ENCODE measurements at places on chromosomes 12 and 14. TPM values are rescaled to one million over a fixed set of nuclear protein-coding genes. Genes with fewer than 3 reads are reported as not detected.

- DNase-seq: no peak
Observed at GRCh38 chr12:77167801-77168200, 102.4 kb upstream of the E2F7 start.

DNA sequence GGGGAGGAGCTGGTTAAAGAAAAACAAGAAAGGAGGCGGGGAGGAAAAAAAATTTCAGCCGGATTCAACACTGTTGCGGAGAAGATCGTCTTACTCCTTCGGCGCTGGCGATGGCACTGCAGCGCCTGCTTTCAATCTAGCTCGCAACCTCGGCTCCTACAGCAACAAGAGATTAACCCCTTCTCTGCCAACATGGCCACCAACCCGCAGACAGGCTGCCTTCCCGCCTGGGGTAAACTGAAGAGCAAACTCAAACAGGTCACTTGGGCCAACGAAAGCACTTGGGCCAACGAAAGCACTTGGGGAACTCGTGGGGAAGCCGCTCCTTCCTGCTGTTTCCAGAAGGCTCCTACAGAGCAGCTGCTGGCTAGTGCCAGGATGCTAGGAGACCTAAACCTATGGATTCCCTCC, 73.7 kb downstream of the CIT start:
- DNase-seq: no peak

The PRR4 gene
- total RNA-seq: 1.2 TPM

- no peak for DNase-seq
Observed at GRCh38 chr12:126210026-126210425, 1144.8 kb downstream of the AACS start.

The TAC3 gene
- not detected for total RNA-seq

GRCh38 chr12:120696626-120697025, 9.7 kb downstream of the MLEC start:
- DNase-seq: no peak

The KRT79 gene
- total RNA-seq: not detected

DNA sequence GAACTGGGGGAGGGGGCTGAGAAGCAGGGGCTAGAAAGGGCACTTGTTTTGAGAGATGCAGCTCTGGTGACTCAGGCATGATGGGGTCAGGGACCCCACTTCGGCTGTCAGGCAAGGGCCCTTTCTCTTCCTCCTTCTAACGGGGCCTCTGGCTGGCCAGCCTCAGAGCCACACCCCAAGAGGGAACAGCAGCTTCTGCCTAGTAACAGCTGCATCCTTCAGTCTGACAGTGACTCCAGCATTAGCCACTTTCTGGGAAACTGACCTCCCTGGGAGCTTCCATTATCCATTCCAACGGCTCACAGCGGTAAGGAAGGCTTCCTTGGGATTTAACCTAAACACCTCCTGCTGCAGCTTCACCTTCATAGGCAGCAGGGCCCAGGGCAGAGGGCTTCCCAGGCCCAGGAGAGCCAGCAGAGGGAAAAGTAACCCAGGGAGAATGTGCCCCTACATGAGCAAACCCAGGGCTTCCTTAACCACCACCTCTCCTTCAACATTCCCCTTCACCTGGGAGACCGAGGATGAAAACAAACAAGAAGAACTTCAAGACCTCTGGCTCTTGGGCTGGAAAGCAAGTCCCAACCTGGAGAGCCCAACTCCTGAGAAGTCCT, 2.7 kb downstream of the NCKAP5L start:
- peak; percentile 70 for DNase-seq

The KCNK10 gene
- total RNA-seq: 0.11 TPM

GRCh38 chr14:95085321-95085720, 72.0 kb downstream of the DICER1 start:
- no peak for DNase-seq

GRCh38 chr14:23079716-23080115, 15.2 kb downstream of the ACIN1 start:
- DNase-seq: no peak

DNA sequence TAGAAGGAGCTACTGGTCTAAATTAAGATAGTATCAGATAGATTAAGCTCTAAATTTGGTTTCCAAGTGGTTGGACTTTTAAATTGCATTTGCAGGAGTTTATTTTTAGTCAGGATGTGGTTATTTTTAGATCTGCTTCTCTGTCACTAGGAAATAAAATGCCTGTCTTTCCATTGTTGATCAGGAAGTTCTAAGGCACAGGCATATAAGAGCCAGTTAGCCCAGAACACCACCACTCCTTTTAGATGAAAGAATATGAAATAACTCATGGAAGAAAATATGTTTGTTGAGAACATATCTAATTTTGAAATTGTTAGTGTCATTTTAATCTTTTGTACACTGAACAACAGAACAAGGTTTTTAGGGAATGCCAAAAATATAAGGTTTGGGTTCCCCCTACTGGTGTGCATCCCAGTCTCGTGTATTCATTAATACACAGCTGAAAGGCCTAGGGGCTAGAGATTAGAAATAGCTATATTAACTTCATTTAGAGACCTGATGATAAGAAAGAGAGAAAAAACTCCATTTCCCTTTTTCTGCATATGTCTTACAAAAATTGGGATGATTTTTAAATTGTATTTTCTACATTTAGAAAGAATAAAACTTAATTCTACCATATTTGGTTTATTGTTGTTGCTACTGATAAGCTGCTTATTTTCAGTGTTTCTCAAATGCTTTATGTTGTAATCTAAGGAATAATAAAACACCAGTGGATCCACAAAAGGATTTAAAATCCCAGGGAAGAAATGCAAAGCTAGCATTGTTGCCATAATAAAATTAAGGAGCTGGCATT, 67.2 kb downstream of the RIC8B start:
- no peak for DNase-seq

The CCDC196 gene
- not detected for total RNA-seq

DNA sequence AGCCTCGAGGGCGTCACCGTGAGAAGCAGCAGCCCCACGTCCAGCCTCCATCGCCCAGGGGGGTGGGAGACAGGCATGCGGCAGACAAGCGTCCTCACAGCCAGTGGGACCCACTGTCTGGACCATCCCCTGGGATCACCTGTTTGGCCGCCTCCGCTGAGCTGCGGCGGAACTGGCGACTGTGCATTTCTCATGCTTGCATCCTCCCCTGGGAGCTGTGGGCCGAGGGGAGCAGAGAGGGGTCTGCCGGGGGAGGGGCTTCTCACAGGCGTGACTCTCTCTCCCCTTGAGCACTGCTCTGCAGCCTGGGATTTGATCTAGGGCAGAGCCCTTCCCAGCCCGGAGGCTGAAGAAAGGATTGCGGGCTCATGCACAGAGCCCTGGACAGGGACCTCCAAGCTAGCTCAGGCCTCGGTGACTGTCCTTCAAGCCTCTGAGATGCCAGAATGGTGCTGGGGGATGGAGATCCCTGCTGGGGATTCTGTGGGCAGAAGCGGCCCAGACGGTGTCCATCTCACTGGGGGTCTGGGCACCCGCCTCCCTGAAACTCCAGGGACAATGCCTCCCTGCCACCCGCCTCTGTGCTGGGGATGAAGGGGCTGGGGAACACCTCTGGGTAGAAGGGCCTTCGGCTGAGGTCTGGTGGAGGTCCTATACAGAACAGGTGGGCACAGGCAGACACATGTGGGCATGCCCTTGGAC, 61.1 kb downstream of the PRIMA1 start:
- DNase-seq: no peak

- no peak for DNase-seq
Observed at GRCh38 chr12:68611094-68611805, 551 bp downstream of the RAP1B start.

DNA sequence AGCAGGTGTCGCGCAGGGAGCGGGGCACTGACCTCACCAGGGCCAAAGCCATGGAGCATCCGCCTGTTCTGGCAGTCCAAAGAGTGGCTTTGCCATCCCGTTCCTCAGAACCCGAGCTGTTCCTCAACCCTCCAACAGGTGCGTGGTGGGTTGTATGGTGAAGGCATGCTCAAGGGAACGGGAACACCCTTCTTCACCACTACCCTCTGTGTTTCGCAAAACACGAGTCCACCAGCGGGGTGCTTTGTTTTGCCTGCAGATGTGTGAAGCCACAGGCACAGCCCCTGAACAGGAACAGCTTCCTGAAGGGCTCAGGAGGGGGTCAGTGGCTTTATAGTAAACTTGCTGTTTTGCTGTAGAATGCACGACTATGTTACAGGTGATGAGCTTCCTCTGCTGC, 52.7 kb downstream of the SMOC1 start:
- DNase-seq: no peak

DNA sequence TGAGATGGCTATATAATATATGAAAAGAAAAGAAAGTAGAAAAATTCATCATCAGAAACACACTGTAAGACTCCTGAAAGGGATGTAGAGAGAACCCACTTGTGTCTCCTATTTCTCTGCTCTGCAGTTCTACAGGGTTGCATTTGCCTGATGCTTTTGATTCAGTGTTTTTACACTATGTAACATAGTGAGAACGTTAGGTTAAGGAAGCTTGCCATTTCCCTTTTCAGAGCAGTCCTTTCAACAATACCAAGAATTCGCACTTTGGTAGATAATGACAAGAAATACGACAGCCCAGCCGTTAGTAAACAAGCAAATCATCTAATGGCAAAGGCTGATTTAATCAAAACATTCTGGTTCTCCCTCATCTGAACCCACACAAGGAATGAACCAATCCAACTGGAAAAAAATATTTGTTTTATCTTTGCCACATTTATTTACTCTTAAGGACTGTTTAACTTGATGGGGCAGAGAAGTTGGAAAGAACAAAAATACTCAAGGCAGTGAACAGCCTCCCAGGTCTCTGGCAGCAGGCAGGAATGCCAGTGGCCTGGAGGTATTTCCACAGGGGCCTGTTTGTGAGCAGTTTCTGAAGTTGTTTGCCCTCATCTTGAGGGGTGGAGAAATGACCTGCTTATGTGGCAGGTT, 30.8 kb upstream of the SOCS2 start:
- DNase-seq: no peak

- no peak for DNase-seq
Observed at GRCh38 chr14:94047581-94047980, 21.4 kb downstream of the OTUB2 start.

The TMTC3 gene
- 37.7 TPM for total RNA-seq

DNA sequence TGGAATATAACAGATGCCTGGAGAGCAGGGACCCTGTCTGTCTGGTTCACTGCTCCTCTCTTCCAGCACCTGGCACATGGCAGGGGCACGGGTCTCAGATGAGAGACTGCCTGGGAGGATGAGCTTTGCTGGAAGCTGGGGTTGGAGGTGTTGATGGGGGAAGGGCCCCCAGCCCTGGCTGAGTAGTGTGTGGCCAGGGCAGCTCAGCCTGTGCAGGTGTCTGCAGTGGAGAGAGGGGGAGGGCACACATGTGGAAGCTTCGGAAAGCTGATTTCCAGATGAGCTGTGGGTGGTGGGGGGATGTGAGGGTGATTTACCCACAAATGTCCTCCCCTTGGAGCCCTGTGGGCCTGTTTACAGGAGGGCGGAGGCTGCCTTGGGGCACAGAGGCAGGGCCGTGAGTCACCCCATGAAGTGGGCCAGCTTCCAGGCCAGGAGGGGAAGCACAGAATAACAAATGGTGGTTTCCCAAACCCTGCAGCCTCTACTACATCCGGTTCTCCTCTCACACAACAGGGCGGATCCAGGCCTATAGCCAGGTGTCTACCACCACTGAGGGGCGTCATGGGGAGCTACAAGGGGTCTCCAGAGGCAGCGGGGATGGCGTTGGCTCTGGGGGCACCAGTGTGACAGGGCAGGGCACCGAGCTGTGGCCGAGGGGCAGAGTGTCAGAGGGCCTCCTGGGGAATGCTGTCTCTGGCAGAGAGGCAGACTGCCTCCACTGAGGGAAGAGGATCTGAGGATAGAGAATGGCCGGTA, 11.0 kb downstream of the KRT7 start:
- DNase-seq: peak; percentile 94

DNA sequence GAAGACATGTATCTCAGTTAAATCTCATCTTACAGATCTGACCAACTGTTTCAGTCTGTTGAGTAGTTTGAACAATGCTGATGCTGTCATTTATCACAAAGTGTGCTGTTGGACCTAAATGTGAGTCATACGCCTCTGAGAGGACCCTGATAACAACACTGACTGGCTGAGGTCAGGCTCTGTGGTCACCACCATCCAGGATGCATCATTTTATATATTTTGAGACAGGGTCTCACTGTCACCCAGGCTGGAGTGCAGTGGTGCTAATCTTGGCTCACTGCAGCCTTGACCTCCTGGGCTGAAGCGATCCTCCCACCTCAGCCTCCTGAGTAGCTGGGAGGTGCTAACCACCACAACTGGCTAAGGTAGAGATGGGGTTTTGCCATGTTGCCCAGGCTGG, 181.0 kb upstream of the RGS6 start:
- no peak for DNase-seq

DNA sequence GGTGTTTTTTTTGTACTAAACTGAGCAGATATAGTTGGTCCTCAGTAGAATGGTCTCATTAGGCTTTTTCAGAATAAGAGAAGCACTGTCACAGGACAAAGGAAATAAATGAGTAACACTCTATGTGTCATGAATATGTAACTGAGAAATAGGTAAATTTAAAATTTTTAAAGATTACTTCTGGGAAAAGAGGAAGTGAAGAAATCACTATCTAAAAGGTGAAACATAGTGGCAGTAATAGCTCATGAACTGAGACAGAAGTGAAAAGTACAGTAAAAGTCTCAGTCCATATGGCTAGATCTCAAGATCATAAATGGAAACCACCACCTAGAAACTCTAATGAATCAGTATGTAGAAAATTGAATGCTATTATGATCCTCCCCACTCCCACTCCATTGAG, 89.3 kb upstream of the TTC7B start:
- DNase-seq: no peak

The FAM222A gene
- 0.31 TPM for total RNA-seq

The CLBA1 gene
- total RNA-seq: 7.4 TPM
